ENCODE measurements at places on chromosomes 3 and 15.

DNA sequence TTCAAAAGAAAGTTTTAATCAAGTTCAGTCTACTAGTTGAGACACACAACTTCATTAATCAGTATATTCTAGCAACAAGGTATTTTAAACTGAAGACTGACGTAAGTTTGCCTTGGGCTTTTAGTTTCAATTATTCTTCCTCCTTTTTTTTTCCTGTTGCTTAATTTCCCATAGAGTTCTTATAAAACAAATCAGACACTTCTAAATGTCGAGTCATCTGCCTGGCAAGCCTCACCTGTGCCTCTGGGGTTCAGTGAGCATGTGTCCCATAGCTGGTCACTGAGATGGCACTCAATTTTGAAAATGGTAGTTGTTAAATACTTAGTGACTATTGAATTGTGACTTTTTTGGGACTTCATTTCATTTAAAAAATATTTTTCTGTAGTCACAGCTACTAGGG, 27.4 kb downstream of the NKIRAS1 start:
- no peak for DNase-seq

GRCh38 chr3:184325715-184326369, 11.4 kb downstream of the EIF4G1 start:
- no peak for DNase-seq

GRCh38 chr3:14798231-14798630, 20.5 kb upstream of the FGD5 start:
- DNase-seq: no peak

- DNase-seq: no peak
Observed at GRCh38 chr3:195031574-195032003, 239.4 kb downstream of the XXYLT1 start.

- DNase-seq: no peak
Observed at GRCh38 chr3:107643038-107643883, 120.5 kb downstream of the BBX start.

DNA sequence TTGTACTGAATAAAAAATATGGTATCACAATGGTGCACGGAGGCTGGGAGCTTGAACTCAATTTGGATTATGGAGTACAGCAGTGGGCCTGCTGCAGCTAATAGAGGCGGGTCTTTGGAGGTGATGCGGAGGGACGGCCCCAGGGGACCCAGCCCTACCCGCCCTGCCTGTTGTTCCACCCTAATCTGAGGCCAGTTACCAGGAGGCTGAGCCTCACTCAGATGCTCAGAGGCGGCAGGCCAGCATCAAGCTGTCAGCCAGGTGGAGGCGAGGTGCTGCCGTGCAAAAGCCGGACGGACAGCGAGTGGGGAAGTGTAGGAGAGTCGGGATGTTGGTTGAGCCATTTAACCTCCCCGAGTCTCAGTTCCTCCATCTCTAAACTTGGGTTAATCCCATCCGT, 218.5 kb upstream of the RGMA start:
- no peak for DNase-seq

DNA sequence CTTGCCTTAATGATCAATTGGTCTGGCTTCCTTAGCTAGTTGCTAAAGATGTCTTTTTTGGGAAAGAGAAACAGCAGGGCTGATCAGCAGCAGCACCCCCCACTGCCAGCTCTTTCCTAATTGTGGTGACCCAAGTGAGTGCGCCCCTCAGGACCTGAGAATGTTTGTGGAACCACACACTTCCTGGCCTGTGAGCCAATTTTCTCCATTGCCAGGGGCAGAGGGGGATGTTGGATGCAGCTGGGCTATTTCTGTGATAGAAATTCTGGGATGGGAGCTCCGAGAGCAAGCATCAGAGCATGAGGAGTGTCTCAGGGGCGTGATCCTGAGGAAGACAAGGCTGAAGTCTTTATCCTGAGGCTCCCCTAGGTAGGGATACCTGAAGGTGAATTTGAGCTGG, 66.6 kb downstream of the CLDN11 start:
- DNase-seq: no peak

DNA sequence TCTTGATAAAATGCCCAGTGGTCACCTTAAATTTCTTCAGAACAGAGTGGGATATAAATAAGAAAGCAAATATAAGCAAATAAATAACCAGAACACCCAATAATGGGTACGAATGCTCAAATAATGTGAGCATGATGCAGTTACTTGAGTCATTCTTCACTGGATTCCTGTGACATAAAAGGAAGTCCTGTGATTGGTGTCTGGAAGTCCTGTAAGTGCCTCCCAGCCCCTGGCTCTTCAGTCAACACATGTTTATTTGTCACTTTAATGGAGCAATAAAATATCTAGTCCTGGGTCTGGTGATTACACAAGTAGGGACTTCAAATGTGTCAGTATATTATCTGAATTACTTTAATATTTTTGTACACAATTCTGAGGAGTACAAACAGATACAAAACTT, 30.4 kb downstream of the TMEM212 start:
- no peak for DNase-seq

GRCh38 chr15:75059607-75060006, 36.2 kb downstream of the PPCDC start:
- DNase-seq: no peak
